ENCODE measurements at places on chromosomes 6 and 20. TPM values are rescaled to one million over a fixed set of nuclear protein-coding genes. Genes with fewer than 3 reads are reported as not detected.

The SNAI1 gene
- total RNA-seq = 0.59 TPM

The HLA-DMB gene
- total RNA-seq = 6.7 TPM

DNA sequence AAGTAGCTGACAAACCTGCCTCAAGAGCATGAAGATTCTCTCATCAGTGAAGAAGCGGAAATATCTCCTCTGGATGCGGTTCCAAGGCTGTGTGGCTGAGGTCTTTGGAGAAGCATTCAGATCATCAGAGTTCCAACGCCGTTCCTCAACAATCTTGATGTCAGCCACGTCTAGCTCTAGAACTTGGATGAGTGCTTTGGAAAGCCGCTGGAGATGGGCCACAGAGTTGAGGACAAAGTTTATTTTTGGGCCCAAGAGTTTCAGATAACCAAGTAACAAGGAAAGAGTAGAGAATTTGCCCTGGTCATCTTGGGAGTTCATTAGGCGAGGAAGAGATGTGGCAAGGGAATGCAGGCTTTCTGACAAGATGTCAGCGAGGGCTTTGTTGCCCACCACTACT, 20.9 kb downstream of the TTI1 start:
- no peaks in the 10 kb centered on the region for H3K4me1 ChIP-seq
- DNase-seq = no peak
- H3K27me3 ChIP-seq = no peaks in the 10 kb centered on the region
- H3K4me3 ChIP-seq = no peak overlapping the region

DNA sequence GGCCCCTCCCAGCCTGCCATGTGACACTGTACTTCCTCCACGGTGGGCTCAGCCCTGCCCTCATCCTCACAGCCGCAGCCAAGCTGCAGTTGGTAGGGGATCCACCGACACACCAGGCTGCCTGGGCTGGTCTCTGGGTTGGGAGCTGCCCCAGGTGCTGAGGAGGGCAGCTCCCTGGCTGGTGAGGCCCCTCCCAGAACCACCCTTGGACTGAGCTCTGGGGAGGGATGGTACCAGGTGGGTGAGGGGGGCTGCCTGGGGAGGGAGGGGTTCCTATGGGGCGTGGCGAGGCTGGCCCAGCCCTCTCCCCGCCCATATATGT, 185 bp upstream of the TNFRSF6B start:
- peak overlapping the region; percentile 59 for H3K27ac ChIP-seq
- no peaks in the 10 kb centered on the region for H3K27me3 ChIP-seq
- H3K4me3 ChIP-seq = peak overlapping the region; percentile 42

- H3K27ac ChIP-seq = peak overlapping the region; percentile 28
- H3K4me3 ChIP-seq = no peak overlapping the region
- H3K36me3 ChIP-seq = no peaks in the 10 kb centered on the region
- DNase-seq = no peak
- no peaks in the 10 kb centered on the region for H3K27me3 ChIP-seq
These were observed 11.8 kb downstream of the DCBLD1 start for GRCh38 chr6:117494283-117494682.

DNA sequence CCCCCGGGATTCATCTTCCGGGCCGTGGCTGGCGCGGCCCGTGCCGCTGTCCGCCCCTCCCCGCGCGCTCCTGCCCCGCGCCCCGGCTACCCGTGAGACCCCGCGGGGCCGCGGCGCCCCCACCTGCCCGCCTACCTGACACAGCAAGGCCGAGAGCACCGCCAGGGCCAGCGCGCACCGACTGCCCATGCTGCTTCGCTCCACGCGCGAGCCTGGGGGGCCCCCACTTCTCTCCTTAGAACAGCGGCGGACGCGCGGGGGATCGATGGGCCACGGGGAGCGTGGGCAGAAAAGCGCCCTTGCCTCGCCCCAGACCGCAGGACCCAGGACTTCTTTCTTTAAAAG, 955 bp downstream of the DLL1 start:
- DNase-seq = peak; percentile 27
- H3K27ac ChIP-seq = peak overlapping the region; percentile 70
- H3K36me3 ChIP-seq = no peaks in the 10 kb centered on the region
- peak overlapping the region; percentile 72 for H3K4me3 ChIP-seq
- H3K4me1 ChIP-seq = peaks cover 7% of the 10 kb centered on the region

DNA sequence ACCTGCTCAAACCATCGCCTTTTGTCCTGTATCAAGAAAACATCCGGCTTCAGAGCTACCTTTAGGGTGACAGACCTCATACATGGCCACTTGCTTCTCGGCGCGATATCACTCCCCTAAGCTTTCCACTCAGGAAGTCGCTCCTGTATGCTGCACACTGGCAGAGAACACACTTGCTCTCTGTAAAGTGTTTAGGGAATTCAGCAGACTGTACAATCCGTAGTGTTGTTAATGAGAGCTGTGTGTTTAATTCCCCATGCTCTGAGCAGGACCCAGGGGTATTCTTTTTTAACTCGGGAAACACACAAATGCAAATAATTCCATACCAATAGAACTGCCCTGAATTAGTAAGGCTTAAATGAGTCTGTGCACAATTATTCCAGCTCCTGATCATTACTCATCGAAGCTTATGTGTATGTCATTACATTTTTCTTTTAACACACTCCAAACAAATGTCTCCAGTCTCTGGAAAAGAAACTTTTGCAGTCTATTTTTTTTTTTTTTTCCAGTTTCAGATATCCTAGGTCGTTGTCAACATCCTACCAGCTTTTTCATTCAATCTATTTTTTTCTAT, 338.7 kb upstream of the ARID1B start:
- peak overlapping the region; percentile 60 for H3K27ac ChIP-seq
- no peak overlapping the region for H3K4me3 ChIP-seq
- peaks cover 4% of the 10 kb centered on the region for H3K4me1 ChIP-seq
- H3K27me3 ChIP-seq = no peaks in the 10 kb centered on the region
- DNase-seq = no peak

The ZNF311 gene
- total RNA-seq = 2.1 TPM

- H3K36me3 ChIP-seq = no peaks in the 10 kb centered on the region
- no peak overlapping the region for H3K4me3 ChIP-seq
- H3K27me3 ChIP-seq = no peaks in the 10 kb centered on the region
- no peak overlapping the region for H3K27ac ChIP-seq
These were observed 85.2 kb downstream of the CDH26 start for GRCh38 chr20:60043435-60043834.

- peak overlapping the region; percentile 57 for H3K27ac ChIP-seq
- no peak overlapping the region for H3K4me3 ChIP-seq
- peaks cover 14% of the 10 kb centered on the region for H3K4me1 ChIP-seq
These were observed 8.3 kb upstream of the NCOA3 start for GRCh38 chr20:47493175-47493962.

GRCh38 chr20:36501367-36502006, 39.8 kb upstream of the MYL9 start:
- H3K4me3 ChIP-seq = no peak overlapping the region
- H3K4me1 ChIP-seq = no peaks in the 10 kb centered on the region
- peaks cover 6% of the 10 kb centered on the region for H3K36me3 ChIP-seq
- H3K27ac ChIP-seq = no peak overlapping the region
- DNase-seq = no peak

GRCh38 chr6:108686896-108687295, 126.2 kb downstream of the FOXO3 start:
- no peak overlapping the region for H3K27ac ChIP-seq
- no peaks in the 10 kb centered on the region for H3K27me3 ChIP-seq
- H3K36me3 ChIP-seq = no peaks in the 10 kb centered on the region
- no peak for DNase-seq
- peaks cover 6% of the 10 kb centered on the region for H3K4me1 ChIP-seq
- H3K4me3 ChIP-seq = no peak overlapping the region

- no peak for DNase-seq
- H3K4me3 ChIP-seq = no peak overlapping the region
- H3K36me3 ChIP-seq = no peaks in the 10 kb centered on the region
These were observed 66.1 kb upstream of the EMILIN3 start for GRCh38 chr20:41432746-41433145.

GRCh38 chr6:79640146-79641111, 9.3 kb downstream of the SH3BGRL2 start:
- H3K27me3 ChIP-seq = no peaks in the 10 kb centered on the region
- no peak overlapping the region for H3K27ac ChIP-seq
- H3K4me3 ChIP-seq = no peak overlapping the region
- H3K4me1 ChIP-seq = no peaks in the 10 kb centered on the region
- no peaks in the 10 kb centered on the region for H3K36me3 ChIP-seq

DNA sequence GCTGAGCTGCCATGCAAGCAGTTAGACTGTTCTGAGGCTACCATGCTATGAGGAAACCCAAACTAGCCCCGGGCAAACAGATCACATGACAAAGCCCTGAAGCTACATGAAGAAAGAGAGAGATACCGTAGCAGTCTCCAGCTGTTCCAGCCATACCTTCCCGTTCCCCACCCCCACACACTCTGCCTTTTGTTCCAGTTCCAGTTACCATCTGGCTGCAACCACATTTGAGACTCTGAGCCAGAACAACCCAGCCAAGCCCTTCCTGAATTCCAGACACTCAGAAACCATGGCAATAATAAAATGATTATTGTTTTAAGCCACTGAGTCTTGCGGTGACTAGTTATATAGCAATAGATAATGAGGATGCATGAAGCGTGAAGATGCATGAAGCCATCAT, 28.3 kb downstream of the RIN2 start:
- no peaks in the 10 kb centered on the region for H3K27me3 ChIP-seq
- no peaks in the 10 kb centered on the region for H3K36me3 ChIP-seq
- DNase-seq = peak; percentile 71
- H3K27ac ChIP-seq = peak overlapping the region; percentile 44
- no peak overlapping the region for H3K4me3 ChIP-seq

- no peak within 1 kb of the TSS for H3K4me3 ChIP-seq
- H3K27me3 ChIP-seq = no peaks in the 10 kb centered on the region
- H3K4me1 ChIP-seq = no peaks in the 10 kb centered on the region
- H3K36me3 ChIP-seq = no peaks in the 10 kb centered on the region
- DNase-seq = no peak
These were observed at the start of gene MYCT1 for GRCh38 chr6:152697634-152698033. Gene MYCT1 (plus strand): TSS chr6:152697897. CDS start chr6:152697903, 6 bp downstream.

DNA sequence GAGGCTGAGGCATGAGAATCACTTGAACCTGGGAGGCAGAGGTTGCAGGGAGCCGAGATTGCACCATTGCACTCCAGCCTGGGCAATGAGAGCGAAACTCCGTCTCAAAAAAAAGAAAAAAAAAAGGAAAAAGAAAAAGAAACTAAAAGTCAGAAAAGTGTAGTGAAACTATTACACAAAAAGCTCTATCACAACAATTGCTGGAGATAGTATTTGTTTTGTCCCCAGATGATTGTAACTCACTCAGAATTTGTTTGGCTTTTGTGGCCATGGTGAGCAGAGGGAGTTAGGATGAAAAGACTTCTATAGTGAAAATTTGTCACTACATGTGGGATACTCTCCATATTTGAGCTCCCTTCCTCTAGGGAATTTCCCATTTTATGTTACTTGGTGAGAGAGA, 5.2 kb upstream of the GOPC start:
- no peak overlapping the region for H3K27ac ChIP-seq
- H3K4me1 ChIP-seq = no peaks in the 10 kb centered on the region
- H3K36me3 ChIP-seq = no peaks in the 10 kb centered on the region
- H3K27me3 ChIP-seq = no peaks in the 10 kb centered on the region

GRCh38 chr20:41426976-41427375, 60.4 kb upstream of the EMILIN3 start:
- DNase-seq = no peak
- peaks cover 7% of the 10 kb centered on the region for H3K36me3 ChIP-seq
- no peak overlapping the region for H3K27ac ChIP-seq
- no peaks in the 10 kb centered on the region for H3K27me3 ChIP-seq
- H3K4me1 ChIP-seq = no peaks in the 10 kb centered on the region

GRCh38 chr6:108846101-108846500, 2.1 kb upstream of the ARMC2 start:
- H3K27me3 ChIP-seq = no peaks in the 10 kb centered on the region
- no peaks in the 10 kb centered on the region for H3K4me1 ChIP-seq
- H3K4me3 ChIP-seq = no peak overlapping the region
- no peaks in the 10 kb centered on the region for H3K36me3 ChIP-seq

DNA sequence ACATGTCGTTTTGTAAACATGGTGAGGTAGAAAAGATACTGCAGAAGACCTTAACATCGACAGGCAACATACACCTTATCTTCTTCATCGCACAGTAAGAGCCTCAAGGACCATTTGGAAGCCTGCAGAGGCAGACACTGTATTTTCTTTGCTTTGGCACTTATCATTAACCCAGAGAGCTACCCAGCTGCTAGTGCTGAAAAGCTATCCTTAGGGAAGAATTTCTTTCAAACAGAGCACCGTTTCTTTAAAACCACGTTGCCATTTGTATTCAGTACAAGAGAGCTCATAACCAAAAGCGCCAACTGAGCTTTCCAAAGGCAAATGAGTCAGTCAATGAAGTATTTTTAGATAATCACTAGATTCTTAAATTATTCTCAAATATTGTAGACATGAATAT, 306.6 kb downstream of the EPM2A start:
- no peak for DNase-seq
- no peaks in the 10 kb centered on the region for H3K27me3 ChIP-seq
- H3K36me3 ChIP-seq = no peaks in the 10 kb centered on the region
- H3K27ac ChIP-seq = no peak overlapping the region

GRCh38 chr6:52574709-52575501, 2.0 kb downstream of the TRAM2 start:
- H3K27ac ChIP-seq = peak overlapping the region; percentile 80
- H3K27me3 ChIP-seq = no peaks in the 10 kb centered on the region
- peak overlapping the region; percentile 84 for H3K4me3 ChIP-seq
- peak; percentile 83 for DNase-seq
- peaks cover 3% of the 10 kb centered on the region for H3K4me1 ChIP-seq

The OOEP gene
- not detected for total RNA-seq

The PRDM13 gene
- not detected for total RNA-seq

DNA sequence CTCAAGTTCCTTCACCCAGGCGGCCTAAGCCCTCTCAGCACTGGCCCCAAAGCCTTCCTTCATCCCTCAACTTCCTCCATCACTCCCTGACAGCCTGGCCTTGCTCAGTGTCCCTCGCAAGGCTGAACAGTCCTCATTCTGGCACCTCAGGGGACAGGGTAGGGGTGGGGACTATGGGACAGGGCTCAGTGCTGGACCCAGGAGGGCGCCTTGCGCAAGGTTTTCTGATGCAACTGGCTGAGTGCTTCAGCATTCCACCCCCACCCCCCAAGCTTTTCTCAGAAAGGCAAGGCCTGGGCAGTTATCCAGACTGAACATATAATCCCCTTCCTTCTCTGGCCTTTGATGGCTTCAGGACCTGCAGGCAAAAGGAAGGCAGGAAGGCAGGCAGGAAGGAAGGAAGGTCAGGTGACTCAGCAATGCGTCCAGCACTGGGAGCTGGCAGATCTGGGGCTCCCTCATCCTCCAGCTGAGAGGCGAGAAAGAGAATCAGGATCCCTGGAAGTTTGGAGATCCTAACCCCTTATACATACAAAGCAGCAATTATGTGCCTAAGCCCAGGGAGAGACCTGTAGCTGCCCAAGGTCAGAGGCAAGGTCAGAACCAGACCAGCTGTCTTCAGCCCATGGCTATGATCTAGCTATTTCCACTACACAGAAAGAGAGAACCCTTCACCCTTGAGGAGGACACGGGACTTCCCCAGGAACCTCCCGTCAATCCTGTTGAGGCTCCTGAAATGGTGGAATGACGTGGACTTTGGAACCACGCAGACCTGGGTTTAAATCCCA, 8.6 kb upstream of the TRIB3 start:
- H3K4me3 ChIP-seq = no peak overlapping the region
- H3K36me3 ChIP-seq = no peaks in the 10 kb centered on the region
- no peaks in the 10 kb centered on the region for H3K27me3 ChIP-seq
- peak; percentile 42 for DNase-seq

DNA sequence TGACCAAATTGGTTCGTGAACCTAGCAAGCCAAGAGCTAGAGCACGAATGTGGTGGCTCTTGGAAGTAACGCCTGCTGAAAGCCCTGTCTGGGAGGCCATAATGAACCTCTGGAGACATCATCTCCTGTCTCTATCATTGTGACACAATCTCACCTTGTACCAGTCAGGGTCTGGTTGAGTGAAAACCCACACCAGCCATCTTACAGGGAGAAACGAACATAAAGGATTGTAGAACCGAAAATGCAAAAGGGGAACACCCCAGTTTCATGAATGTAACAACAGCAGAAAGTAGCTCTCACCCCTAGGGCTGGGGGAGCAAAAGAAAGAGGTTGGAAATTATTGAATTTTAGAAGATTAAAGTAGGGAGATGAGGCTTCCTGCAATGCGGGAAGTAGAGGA, 50.9 kb upstream of the TAB2 start:
- H3K4me1 ChIP-seq = no peaks in the 10 kb centered on the region
- no peaks in the 10 kb centered on the region for H3K27me3 ChIP-seq
